ENCODE measurements at places on chromosomes 11 and 22.

DNA sequence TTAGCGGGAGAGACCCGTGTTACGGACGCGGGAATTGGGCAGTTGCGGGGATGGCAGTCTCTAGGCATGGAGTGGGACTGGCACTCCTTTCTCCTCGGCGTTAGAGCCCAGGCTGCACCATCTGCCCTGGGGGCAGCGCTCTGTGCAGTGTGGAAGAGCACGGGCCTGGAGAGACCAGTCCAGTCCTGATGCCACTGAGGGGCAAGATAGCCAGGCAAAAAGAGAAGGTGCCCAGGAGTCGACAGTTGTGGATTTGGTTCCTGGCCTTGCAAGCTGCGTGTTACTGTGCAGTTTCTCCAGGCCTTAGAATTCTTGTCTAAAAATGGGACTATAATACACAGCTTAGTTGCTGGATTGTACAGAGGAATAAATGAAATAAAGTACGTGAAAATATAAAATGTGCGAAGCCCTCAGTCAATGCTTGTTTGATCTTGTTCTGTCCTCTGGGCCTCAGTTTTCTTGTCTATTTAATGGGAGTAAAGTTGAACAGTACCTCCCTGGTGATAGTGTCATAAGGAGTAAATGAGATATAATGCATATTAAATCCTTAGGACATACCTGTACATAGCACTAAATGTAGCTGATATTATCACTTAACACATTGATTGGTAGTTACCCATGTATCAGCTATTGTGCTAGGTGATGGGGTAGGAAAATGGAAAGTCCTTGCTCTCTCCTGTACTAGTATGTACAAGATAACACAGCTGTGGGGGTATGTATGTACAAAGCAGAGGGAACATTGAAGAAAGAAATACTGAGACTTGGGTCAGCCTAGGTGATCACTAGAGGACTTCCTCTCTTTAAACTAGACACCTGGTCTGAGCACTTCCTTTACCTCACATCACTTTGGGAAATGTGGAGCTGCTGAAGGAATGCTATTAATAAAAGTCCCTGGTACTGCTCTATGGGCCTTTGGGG is 1.2 kb downstream of the ATXN10 start:
- peak; percentile 21 for DNase-seq

- DNase-seq, result no peak
Observed at GRCh38 chr22:23793326-23793725, 6.6 kb downstream of the SMARCB1 start.

DNA sequence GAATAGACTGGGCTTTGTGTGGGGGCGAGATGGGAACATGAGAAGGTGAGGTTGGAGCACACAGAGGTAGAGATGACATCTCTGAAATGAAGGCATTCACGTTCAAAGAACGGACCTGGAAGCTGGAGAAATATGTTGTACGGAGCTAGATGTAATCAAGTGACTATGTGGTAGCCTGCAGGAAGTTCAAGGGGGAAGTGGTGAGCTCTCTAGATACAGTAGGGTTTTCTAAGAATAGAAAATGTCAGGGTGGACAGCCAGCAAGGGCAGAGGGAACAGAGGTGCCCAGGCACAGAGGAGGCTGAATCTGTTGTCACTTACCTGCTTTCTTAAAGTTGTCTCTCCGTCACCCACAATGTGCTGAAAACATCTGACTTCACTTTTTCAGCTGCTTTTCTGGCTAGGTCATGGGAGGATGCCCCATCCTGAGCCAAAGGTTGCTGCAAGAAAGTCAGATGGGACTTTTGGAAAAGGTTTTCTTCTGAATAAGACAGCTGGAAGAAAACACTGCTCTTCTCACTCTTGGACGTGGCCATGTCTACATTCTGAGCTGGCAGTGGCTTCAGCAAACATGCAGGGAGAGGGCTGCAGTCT is 171.5 kb upstream of the B3GAT1 start:
- DNase-seq, result no peak

DNA sequence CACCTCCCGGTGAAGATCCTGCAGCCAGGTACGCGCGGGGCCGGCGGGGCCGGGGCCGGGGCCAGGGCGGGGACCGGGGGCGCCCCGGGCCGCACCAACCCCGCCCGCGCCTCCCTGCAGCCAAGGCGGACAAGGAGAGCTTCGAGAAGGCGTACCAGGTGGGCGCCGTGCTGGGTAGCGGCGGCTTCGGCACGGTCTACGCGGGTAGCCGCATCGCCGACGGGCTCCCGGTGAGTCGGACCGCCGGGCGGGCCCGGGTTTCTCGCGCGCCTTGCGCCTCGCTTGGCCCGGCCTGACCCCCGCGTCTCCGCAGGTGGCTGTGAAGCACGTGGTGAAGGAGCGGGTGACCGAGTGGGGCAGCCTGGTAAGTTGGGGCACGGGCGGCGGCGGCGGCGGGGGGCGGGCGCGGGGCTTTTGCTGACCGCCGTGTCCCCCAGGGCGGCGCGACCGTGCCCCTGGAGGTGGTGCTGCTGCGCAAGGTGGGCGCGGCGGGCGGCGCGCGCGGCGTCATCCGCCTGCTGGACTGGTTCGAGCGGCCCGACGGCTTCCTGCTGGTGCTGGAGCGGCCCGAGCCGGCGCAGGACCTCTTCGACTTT is 531 bp downstream of the PIM3 start:
- DNase-seq, result no peak

DNA sequence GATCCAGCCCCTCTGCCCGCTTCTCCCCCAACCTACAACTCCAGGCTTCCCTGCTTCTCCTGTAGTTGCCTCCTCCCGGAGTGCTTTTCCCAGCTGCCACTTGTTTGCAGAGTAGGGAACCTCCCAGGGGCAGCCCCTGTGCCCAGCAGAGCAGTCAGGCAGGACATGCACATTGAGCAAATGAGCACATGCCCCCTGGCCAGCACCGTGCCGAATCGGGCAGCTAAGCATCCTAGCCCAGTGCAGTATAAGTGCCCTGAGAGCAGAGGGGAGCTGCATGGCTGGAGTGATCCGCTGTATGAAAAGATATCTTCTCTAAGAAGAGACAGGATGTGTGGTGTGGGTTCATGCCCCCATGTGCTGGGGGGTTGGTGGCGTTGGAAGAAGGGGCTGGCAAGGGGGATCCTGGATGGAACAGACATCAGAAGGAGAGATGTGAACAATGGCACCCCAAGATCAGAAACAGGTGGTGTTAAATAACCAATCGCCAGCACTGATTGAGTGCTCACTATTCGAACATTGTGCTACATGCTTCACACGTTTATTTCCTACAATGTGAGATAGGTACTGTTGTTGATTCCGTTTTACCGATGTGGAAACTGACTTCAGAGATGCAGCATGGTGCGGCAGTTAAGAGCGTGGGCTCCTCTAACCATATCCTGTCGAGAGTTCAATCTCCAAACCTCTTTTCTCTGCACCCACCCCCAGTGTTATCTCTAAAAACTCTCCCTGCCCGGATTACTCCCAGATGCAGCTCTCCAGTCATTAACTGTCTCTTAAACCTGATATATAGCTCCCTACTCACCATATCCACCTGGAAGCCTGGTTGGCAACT is 1.2 kb downstream of the AIP start:
- DNase-seq, result no peak

- DNase-seq, result no peak
Observed at GRCh38 chr22:43449831-43450225, 38.0 kb downstream of the MPPED1 start.

DNA sequence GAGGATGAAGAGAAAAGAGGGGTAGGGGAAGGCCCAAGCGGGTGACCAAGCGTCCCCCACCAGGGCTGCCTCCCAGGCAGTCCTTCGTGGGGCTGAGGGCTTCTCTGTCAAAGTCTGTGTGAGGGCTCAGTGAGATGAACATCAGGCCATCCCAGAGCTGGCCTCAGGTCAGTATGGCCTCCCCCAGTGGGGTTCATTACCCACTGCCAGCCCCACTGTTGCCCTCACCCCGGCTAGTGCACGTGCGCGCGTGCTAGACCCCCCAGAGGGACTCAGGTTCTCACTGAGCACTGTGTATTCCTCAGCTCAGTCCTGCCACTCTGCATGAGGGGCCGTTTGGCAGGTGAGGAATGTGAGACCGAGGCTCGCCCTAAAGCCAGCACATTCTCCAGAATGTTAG is 3.3 kb downstream of the KDELR3 start:
- no peak for DNase-seq

GRCh38 chr11:87719326-87720073 is 455.7 kb downstream of the RAB38 start:
- peak; percentile 30 for DNase-seq

DNA sequence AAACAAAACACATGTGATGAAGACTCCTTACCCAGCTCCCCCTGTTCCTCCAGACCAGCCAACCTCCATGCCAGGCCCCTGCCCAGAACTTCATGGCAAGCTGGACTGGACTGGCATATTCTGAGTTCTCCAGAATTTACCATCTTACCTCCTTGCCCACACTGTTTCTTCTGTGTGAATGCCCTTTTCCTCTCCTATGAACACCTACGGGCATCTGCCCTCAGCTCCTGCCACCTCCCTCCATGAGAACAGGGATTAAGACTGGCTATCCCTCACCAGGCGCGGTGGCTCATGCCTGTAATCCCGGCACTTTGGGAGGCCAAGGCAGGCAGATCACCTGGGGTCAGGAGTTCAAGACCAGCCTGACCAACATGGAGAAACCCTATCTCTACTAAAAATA is 6.4 kb upstream of the AIFM3 start:
- DNase-seq, result no peak

DNA sequence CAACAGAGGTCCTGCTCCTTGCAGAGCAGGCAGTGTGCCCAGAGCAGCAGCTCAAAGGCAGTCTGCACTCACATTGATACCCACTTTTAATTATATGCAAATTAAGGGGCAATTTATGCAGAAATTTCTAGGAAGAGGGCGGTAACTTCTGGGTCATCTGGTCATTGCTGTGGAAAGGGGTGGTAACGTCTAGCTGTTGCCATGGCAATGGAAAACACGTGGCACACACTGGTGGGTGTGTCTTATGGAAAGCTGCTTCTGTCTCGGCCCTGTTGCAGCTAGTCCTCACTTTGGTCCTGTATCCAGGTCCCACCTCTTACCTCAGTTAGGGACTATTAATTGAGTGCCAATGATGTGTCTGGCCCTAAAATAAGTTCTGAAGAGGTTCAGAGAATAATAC is 36.8 kb downstream of the BARX2 start:
- DNase-seq, result no peak

DNA sequence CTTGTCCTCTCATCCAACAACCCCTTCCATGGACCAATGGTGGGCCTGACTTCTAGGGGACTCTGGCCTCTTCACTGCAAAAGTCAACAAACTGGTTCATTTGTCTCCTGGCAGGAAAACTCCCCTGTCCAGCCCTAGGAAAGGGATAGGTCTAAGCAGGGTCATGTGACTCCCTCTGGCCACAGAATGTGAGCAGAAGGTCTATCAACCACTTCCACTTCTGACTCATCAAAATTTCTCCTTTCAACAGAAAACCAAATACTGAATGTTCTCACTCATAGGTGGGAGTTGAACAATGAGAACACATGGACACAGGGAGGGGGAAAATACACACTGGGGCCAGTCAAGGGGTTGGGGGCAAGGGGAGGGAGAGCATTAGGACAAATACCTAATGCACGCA is 1.3 kb upstream of the ISX start:
- no peak for DNase-seq

- no peak for DNase-seq
Observed at GRCh38 chr11:59859673-59860072, 6.6 kb downstream of the TCN1 start.

- DNase-seq, result peak; percentile 26
Observed at GRCh38 chr22:40107851-40108378, 69.8 kb upstream of the TNRC6B start.

DNA sequence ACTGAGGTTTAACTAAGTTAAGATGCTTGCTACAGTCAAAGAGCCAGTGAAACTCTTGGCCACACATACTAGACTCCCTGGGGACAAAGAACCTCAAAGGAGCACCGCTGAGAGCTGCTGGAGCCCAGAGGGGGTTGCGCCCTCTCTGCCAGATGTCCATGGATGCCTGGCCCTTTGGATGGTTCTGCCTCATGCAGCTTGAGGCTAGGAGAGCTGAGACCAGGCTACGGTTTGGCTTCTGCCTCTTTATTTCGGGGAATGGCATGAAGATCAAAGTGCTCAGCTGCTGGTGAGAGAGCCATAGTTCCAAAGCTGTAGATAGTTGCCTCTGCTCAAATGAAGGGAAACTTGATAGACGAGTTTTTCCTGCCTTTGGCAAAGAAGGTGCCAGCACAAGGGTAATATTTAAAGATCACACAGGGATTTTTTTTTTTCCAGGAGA is 43.0 kb downstream of the RASSF10 start:
- DNase-seq, result no peak

GRCh38 chr11:60875366-60876167 is 8.2 kb downstream of the ZP1 start:
- DNase-seq, result no peak

DNA sequence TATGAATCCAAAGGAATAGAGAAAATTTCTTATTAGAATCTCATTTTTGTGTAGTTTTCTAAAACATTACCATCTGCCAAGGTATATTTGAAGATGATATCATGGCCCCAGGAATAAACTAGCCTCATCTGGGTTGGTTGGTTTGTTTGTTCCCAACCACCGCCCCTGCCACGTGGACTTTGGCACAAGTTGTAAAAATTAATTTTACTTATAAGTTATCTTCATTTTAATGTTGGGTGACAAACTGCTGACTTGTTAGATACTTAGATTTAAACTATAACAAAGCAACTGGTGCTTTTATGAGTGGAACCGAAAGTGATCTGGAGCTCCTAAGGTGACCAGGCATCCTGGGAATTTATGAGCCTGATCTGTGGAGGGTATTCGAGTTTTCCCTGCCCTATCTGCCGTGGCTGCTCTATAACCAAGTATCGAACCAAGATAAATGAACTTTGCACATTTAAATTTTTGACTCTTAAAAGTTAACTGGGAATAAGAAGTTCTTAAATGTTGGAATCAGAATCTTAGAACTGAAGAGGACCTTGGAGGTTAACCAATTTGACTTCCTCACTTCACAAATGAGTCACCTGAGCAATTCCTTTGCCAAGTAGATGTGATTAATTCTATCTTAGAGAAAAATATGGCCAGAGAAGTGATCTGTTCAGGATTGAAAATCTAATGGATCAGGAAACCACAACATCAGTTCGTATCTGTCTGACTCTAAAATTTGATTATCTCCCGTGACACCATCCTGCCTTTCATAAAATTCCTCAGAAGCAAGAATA is 129.1 kb upstream of the ARHGAP42 start:
- peak; percentile 37 for DNase-seq

DNA sequence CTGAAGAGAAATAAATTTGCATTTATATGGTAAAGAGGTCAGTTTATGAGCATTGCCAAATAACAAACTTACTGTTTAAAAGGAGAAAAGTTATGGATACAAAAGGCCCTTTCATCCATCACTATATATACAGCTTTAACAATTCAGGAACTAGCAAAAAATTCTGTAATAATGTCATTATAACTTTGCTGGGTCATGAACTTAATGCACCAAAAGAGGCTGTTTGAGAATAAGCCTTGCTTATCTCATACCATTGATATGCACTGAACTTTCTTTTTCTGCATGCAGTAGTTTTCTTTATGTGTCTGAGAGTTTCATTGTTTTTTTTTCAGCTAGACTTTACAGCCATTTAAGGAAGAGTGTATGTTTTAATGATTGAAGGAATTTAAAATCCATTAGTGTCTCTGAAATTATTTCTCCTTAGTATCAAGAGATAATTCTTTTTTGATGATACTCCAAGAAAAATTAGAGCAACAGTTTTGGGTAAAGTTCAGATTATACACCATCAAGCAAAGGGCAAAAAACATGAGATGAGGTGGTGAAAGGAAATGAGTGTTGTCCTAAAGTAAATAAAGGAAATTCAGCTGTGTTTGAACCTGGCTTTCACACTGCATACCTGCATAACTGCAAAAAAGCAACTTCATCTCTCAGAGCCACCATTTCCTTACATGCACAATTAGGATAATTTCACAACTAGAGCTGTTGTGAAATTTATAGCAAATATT is 188.2 kb upstream of the ANO3 start:
- DNase-seq, result peak; percentile 32

Measured in fibroblast of skin of scalp (primary cell).